A549 treated with Mapracorat at 1 μM for 4 hours (cell line): ENCODE measurements at places on chromosomes 16 and 17. TPM values are rescaled to one million over a fixed set of nuclear protein-coding genes. Genes with fewer than 3 reads are reported as not detected.

The GPT2 gene
- total RNA-seq: 8.1 to 11.5 TPM (median 10.7 TPM) in 5 replicates

The PIGL gene
- total RNA-seq: 17.0 to 18.1 TPM (median 17.9 TPM) in 5 replicates

The UBE2O gene
- total RNA-seq: 23.1 to 32.6 TPM (median 29.5 TPM) in 5 replicates

The CCL5 gene
- total RNA-seq: 1.1 to 1.5 TPM (median 1.2 TPM) in 5 replicates

The KRT14 gene
- total RNA-seq: 0.18 to 0.34 TPM in 2 of 5 replicates, not detected in the others

The CMTM2 gene
- total RNA-seq: 0.15 TPM in 1 of 5 replicates, not detected in the others

The C16orf96 gene
- total RNA-seq: 0.03 to 0.06 TPM (median 0.05 TPM) in 3 of 5 replicates, not detected in the others

The GLYR1 gene
- total RNA-seq: 32.9 to 43.4 TPM (median 40.3 TPM) in 5 replicates

The VMO1 gene
- 0.68 to 1.6 TPM (median 0.81 TPM) in 5 replicates for total RNA-seq

The TBC1D3B gene
- total RNA-seq: 2.1 to 3.7 TPM (median 2.6 TPM) in 5 replicates

The NLE1 gene
- 28.1 to 37.8 TPM (median 35.5 TPM) in 5 replicates for total RNA-seq

The MRTFB gene
- total RNA-seq: 8.6 to 14.5 TPM (median 12.1 TPM) in 5 replicates

The ULK2 gene
- 11.0 to 18.1 TPM (median 15.8 TPM) in 5 replicates for total RNA-seq

The TPSG1 gene
- total RNA-seq: not detected in 5 replicates

The MT1B gene
- 0.54 to 0.70 TPM (median 0.61 TPM) in 3 of 5 replicates, not detected in the others for total RNA-seq

The ASB16 gene
- 0.07 to 0.32 TPM (median 0.12 TPM) in 3 of 5 replicates, not detected in the others for total RNA-seq

The KRTAP9-2 gene
- not detected in 5 replicates for total RNA-seq

The ATAD5 gene
- 3.6 to 5.2 TPM (median 4.3 TPM) in 5 replicates for total RNA-seq

The ABCC12 gene
- total RNA-seq: 0.04 to 0.22 TPM (median 0.05 TPM) in 4 of 5 replicates, not detected in the other

The BLMH gene
- total RNA-seq: 39.3 to 48.9 TPM (median 44.6 TPM) in 5 replicates

The CPHXL2 gene
- total RNA-seq: not detected in 5 replicates

The HIGD1B gene
- total RNA-seq: not detected in 5 replicates

The TMIGD1 gene
- total RNA-seq: not detected in 5 replicates

The CLEC3A gene
- not detected in 5 replicates for total RNA-seq

The SPIRE2 gene
- 4.9 to 9.1 TPM (median 7.8 TPM) in 5 replicates for total RNA-seq

The CX3CL1 gene
- 0.07 to 0.18 TPM (median 0.12 TPM) in 5 replicates for total RNA-seq
